ENCODE measurements at places on chromosomes 1 and 21.

- no peak for DNase-seq
These were observed 367.4 kb downstream of the RPS6KC1 start for GRCh38 chr1:213418268-213419071.

GRCh38 chr1:81114191-81114590 is 686.5 kb upstream of the ADGRL2 start:
- DNase-seq: no peak

GRCh38 chr1:45554198-45554597 is 3.6 kb downstream of the AKR1A1 start:
- no peak for DNase-seq

GRCh38 chr1:227791425-227792143 is 23.9 kb upstream of the PRSS38 start:
- no peak for DNase-seq

GRCh38 chr1:98005326-98006010 is 84.6 kb upstream of the DPYD start:
- DNase-seq: no peak

DNA sequence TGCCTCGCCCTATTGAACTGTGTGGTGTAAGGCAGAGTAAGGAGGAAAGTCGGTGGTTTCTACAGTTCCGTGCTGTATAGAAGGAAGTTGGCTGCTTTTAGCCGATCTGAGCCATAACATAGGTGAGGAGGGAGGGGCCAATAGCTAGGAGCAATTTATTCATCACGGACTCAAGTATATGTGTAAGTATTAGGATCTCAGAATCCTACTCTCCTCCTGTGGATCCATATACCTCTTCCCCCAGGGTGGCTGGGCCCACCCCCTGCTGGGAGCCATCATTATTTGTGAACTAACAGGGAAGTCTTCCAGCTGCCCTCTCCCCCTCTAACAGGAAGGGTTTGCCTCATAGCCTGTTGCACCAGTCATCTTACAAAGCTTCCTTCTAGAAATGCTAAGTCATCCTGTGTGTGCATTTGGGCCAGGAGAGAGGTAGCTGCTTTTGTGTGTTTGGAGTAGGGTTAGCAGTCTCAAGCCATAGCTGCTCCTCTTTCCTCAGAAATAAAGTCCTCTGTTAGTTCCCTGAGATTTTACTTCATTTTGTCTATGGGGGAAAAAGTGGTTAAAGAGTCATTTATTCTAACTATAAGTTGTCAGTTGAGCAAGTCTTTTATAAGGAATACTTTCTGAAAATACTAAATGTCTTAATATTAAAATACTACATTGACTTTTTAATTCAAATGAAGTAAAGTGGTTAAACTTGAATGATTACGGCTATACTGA is 14.9 kb upstream of the CENPS start:
- DNase-seq: no peak

- peak; percentile 20 for DNase-seq
These were observed 82.3 kb downstream of the NOTCH2 start for GRCh38 chr1:119987112-119987511.

DNA sequence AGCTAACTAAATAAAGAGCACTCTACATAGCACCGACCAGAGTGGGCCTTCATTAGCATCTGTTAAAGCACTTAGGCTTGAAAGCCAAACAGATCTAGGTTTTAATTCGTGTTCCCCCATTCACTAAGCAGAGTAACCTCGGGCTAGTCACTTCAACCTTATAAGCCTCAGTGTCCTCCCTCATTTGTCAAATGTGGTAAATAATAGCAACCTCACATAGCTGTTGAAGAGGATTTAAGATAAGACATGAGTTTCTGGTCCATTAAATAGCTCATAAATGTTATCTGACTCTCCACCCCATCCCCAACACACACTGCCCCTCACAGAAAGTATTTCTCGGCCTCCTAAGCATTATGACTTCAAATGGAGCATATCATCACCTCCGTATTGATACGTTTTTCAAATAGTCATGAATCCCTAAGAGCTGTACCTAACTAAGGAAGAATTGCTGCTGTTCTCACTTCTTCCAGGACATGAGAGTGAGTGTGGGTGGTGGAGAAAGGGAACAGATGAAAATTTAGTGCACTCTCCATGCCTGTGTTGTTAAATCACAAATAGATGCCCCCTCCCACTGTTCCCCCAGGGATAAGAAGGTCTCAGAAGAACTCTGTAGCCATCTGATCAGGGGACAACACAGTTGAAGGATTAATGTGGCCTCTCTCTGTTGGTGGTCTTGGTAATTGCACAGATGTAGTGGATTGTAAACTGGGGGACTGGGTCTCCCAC is 47.6 kb downstream of the PLPP3 start:
- DNase-seq: no peak

- DNase-seq: no peak
These were observed 6.5 kb downstream of the SYNC start for GRCh38 chr1:32696041-32696440.

DNA sequence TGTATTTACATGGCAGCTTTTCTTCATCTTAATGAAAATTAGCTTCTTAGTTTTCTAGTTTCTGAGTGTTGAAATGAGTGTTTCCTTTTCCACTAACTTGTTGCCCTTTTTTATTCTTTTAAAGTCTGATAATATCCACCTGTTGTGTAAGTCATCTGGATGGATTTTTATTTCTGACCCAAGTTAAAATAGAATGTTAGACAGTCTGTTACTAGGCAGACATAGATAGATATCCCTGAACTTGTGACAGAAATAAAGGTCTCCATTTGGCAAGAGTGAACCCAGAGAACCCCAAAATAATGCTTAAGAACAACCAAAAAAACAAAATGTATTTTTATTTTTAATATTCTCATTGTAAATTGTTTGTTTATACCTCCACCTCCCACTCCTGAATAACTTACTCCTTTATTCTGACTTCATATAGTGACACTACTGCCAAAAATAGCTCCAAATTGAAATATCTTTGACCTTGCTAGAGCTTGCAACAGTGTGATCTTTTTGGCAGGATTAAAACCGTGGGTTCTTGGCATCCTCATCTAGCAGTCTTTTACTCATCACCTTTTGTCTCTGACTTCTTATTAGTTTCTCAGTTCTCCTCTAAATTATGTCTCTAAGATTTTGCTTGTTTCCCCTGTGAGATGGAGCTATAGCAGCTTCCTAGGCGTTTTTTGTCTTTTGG is 26.9 kb upstream of the SH3D21 start:
- no peak for DNase-seq

- DNase-seq: no peak
These were observed 124.3 kb upstream of the GADD45A start for GRCh38 chr1:67560580-67561255.

- no peak for DNase-seq
These were observed 41.2 kb upstream of the FOXO6 start for GRCh38 chr1:41319807-41320711.

- DNase-seq: no peak
These were observed 20.2 kb downstream of the PANK4 start for GRCh38 chr1:2506007-2506860.

- no peak for DNase-seq
These were observed 57.4 kb upstream of the LBR start for GRCh38 chr1:225485226-225485625.

DNA sequence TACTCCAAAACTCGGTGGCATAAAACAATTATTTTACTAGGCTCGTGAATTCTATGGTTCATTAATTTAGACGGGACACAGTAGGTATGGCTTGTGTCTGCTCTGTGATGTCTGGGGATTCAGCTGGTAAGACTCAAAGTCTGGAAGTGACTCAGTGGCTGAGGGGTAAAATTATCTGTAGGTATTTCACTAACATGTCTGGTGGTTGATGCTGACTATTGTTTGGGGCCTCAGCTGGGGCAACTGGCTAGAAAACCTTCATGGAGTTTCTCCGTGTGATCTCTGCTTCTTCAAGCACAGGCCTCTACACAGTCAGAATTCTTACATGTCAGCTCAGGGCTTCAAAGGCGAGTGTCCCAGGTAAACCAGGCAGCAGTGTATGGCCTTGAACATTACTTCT is 41.2 kb upstream of the KLF17 start:
- DNase-seq: no peak

DNA sequence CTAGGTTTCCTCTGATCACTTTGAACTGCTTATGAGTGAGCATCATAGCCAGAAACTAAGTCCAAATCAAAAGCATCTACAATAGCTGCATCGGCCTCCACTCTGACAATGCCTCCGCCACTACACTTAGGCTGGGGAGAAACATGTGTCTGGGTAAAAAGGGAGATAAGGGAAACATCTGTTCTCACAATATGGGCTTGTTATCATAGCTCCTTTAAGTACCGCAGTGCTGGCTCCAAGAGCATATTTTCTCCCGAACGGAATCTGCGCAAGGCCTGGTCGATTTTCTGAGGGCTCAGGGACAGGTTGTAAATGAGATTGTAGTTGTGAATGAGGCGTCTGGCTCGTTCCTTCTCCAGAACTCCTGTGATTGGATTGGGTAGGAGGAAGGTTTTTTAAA is 63.9 kb upstream of the CYP2J2 start:
- no peak for DNase-seq

- DNase-seq: peak; percentile 26
These were observed 4.6 kb downstream of the FCRLB start for GRCh38 chr1:161725908-161726472.

GRCh38 chr1:7335224-7335879 is 435.7 kb upstream of the VAMP3 start:
- DNase-seq: no peak

GRCh38 chr1:29830916-29831315 is 594.6 kb downstream of the PTPRU start:
- no peak for DNase-seq

- DNase-seq: no peak
These were observed 31.5 kb downstream of the BRDT start for GRCh38 chr1:91980663-91981062.

DNA sequence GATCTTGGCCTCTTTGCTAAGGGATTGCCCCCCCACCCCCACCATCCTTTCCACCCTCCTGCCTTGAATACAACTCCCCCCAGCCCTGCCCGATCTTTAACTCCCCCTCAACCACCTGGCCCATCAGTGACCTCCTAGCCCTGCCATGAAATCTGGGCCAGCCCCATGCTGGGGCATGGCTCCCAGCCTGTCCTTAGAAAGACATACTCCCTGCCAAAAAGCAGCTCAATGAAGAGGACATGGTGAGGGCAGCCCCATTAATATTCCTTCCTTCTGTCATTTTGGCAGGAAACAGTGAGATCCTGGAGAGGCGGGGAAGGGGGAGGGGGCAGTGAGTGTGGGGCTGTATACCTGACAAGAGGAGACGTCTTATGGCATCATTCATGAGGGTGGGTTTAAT is 66.8 kb upstream of the DISP3 start:
- DNase-seq: no peak

DNA sequence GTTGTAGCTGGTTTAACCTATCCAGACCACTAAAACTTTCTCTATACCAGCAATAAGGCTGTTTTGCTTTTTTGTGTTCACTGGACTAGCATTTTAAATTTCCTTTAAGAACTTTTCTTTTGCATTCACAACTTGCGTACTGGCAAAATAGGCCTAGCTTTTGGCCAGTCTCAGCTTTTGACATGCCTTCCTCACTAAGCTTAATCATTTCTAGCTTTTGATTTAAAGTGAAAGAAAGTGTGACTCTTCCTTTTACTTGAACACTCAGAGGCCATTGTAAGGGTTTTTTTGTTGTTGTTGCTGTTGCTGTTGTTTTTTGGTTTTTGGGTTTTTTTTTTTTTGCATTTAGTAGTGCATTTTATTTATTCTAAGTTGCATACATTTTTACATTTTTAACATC is 15.2 kb downstream of the RPAP2 start:
- DNase-seq: no peak

GRCh38 chr1:231630558-231631205 is 4.1 kb downstream of the DISC1 start:
- DNase-seq: no peak

DNA sequence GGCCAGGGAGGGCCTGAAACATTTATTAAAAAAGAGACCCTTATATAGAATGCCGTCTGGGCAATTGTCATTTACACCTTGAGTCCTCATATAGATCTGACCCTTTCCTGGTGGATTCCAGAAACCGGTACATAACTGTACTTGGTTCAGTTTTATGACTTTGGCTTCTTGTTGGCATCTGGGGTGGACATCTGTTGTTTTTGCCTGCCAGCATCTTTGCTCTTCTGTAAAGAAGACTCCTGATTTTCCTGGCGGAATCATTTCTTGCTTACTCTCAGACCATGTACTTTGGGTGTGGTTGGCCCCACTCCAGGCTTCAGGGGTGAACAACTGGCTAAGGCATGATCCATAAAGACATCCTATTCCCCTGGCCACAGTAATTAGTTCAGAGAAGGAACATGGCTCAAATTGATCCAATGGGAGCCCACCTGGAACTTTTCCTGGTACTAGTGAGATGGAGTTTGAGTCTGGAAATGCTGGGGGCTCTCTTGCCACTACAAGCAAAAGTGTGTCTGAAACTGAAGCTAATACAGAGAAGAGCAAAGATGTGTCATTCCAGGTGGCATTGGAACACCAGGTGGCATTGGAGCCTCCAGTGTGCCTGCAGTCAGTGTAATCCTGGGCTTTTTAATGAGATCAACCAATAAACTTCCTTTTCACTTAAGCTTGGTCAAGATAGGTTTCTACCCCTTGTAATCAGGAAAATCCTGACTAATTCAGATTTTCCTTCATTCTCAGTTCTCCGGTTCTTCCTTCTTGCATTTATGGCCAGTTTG is 332.5 kb upstream of the CAMK1G start:
- no peak for DNase-seq

GRCh38 chr1:71788113-71788512 is 494.2 kb downstream of the NEGR1 start:
- DNase-seq: no peak

DNA sequence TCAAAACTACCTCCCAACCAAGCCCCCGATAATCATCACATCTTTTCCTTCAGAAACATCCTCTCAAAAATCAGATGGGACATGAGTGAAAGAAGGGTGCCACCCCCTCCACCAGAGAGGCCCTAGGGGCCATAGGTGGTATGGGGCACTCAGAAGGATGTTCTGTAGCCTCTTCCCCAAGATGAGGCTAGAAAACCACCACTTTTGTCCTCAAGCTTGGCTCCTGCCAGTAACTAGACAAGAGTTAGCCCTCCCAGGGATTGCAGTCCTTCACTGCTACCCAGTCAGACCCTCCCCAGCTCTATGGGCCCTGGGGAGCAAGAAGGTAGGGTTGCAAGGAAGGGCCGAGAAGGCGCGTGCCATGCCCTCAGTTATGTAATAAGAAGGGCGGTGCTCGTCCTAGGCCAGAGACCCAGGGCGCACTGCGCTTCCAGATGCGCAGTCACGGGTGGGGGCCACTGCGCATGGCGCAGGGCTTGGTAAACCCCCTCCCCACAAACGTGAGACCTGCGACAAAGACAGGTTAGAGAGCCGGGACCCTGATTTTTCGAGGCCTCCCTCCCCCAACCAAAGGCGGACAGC is 69.7 kb downstream of the CD46 start:
- DNase-seq: no peak

- no peak for DNase-seq
These were observed 10.7 kb downstream of the C1orf162 start for GRCh38 chr1:111484391-111485026.

DNA sequence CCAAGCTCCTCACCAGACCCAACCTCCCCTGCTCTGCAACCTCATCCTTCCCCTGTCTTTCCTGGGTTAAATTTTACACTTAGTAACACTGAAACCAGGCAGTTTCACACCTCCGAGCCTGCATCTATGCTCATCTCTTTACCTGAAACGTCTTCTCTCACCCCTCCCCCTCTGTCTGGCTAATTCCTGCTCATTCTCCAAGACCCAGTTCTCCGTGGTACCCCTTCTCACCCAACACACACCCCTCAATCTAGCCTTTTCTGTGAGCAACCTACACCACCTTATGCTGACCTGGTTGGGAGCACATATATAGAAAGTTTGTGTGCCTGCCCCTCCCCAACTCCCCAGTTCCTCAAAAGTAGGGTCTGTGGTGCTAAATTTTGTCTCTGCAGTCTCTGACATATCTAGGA is 3.7 kb upstream of the KIAA1614 start:
- DNase-seq: no peak

GRCh38 chr1:97332716-97333115 is 588.1 kb downstream of the DPYD start:
- DNase-seq: no peak
